PC-9 (cell line): ENCODE measurements at places on chromosomes 5 and 9. TPM values are rescaled to one million over a fixed set of nuclear protein-coding genes. Genes with fewer than 3 reads are reported as not detected.

GRCh38 chr9:98290411-98290810, 35.0 kb upstream of the TBC1D2 start:
- no peak for DNase-seq

DNA sequence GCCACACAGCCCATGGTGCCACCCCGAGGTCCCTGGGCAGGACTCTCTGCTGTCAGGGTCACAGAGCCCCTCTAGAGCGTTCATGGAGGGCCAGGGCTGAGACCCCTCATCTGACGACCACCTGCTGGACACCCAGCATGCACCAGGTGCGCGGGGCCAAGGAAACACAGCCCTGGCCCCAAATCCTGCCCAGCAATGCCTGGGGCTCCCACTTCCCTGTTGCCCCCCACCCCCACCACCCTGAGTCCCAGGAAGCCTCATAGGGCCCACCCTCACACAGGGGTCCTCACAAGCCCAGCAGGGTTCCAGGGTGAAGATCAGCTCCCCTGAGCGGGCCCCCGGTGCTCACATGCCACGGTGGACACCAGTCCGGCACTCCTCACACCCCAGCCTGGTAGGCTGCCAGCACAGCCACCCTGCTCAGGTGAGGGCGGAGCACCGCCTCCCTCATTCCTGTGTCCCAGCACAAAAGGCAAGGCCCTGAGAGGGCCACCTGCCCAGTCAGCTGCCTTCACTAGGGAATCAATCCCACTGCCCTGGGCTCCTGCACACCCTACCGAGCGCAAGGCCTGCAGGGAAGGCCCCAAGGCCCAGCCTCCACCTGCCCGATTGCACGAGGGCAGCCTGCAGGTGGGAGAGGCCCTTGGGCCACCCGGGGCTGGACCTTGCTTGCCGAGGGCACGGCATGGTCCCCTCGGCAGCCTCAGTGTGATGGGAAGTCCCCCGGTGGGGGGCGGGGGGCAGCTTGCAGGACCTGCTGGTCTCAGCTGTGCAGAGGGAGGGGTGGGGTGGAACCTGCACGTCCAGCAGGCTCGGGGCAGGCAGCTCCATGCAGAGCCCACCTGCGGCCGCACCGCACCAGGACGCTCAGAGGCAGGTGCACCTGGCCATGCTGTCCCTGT, 56.4 kb upstream of the UBAC1 start:
- DNase-seq = no peak

Gene AJM1
- 5.3 and 5.9 TPM in 2 replicates for total RNA-seq

Gene GADD45G
- 2.4 and 2.9 TPM in 2 replicates for total RNA-seq

- peak; percentile 43 for DNase-seq
Observed at GRCh38 chr5:52657247-52657645, 130.5 kb upstream of the ITGA1 start.

Gene TMEM171
- total RNA-seq = 7.8 and 9.9 TPM in 2 replicates

DNA sequence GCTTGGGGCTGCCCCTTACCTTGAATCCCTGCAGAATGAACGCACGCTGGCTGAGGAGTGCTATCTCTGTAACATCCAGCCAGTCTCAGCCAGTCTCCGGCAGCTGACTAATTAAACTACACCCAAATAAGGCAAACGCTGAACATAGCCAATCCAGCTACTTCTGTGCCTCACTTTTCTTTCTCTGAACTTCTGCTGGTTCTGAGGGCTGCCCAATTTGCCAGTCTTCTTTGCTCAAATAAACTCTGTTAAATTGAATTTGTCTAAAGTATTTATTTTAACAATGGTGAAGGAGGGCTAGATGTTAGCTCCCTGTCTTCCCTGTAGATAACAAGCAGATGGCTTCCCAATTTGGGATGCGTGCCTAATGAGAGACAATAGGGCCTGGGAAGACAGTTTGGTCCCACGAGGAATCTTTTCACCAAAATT, 154.0 kb upstream of the NFIL3 start:
- DNase-seq = no peak
